Body of pancreas (tissue), 4 donors: ENCODE measurements at places on chromosomes 3 and 15. TPM values are rescaled to one million over a fixed set of nuclear protein-coding genes. Genes with fewer than 3 reads are reported as not detected.

DNA sequence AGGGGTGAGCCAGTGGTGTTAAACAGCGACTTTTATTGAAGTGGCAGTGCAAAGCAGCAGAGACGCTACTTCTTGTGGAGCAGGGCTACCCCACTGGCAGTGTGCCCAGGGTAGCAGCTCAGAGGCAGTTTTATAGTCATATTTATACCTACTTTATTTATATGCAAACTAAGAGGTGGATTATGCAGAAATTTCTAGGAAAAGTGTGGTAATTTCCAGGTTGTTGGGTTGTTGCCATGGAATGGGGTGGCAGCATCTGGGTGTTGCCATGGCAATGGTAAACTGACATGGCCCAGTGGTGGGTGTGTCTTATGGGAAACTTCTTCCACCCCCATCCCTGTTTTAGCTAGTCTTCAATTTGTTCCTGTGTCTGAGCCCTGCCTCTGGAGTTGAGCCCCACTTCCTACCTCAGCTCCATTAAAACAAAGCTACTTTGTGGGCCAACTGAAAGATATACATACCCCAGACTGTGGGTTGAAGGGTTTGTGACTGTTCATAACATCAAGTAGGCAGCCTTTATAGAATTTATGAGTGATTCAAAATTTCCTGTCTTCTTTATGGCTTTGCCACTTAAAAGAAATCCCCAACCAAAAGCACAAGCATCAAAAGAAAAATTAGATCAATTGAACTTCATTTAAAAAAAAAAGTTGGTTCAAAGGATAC is 60.3 kb downstream of the EBLN2 start:
- DNase-seq: no peak

- no peak for DNase-seq
Observed at GRCh38 chr3:112619295-112619694, 21.6 kb downstream of the CCDC80 start.

- no peak for DNase-seq
Observed at GRCh38 chr3:119676020-119676419, 1.2 kb downstream of the COX17 start.

Gene CCR3
- total RNA-seq: not detected

- DNase-seq: no peak
Observed at GRCh38 chr15:59216911-59217310, 10.3 kb downstream of the LDHAL6B start.

- DNase-seq: no peak
Observed at GRCh38 chr3:13085081-13085845, 12.0 kb upstream of the IQSEC1 start.

DNA sequence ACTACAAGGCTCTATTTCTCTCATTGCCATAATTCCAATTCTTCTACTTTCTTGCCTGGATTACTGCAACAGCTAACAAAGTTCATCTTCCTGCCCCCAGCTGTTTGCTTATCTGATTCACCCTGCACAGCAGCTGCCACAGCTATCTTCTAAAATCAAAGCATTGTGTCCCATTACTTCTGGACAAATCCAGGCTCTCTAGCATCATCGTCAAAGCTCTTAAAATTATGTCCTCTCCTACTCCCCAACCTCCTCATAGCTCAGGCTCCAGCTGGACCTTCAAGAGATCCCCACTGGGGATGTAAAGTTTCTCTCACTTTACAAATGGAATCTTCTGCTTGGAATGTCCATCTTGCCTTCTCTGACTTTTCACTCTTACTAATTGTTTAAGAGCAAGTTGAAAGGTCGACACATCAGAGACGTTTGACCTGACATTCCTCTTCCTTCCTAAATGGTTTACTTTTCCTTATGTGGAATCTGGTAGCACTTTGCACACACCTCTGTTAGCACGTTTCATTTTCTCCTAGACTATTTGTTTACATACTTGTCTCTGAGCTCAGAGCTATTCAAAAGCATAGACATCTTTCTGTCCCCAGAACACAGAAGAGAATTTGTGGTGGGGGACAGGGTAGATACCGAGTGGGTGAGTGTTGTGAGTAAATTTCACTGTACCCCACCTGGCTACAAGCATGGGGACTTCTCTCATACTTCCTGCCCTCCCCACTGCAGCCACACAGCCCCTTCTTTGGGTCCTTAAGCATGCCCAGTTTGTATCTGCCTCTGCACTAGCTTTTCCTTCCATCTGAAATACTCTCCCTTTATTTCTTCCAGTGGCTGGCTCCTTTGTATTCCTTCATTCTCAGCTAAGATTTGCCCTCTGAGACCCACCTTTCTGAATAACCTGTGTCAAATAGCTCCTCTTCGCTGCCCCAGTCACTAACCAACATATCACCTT is 77.9 kb downstream of the SERPINI1 start:
- DNase-seq: no peak

DNA sequence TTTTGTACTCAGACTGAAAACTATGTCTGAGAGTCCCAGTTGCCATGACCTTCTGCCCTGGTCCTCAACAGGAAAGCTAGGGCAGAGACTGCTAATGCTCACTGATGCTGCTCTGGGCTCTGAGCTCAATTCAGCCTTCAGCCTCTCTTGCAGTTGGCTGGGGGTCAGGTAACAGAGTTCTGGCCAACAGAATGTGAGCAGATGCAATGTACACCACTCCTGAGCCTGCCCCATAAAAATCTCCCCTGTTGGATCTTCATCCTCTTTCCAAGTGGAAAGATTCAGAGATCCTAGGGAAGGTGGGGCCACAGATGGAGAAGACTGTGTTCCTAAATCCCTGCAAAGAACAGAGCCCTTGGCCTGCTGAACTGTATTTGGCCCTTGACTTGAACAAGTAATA is 87.8 kb downstream of the PDZRN3 start:
- DNase-seq: no peak

Gene EOMES
- total RNA-seq: not detected

GRCh38 chr15:31387092-31387478 is 60.5 kb downstream of the KLF13 start:
- DNase-seq: no peak

GRCh38 chr3:132788301-132788671 is 66.1 kb upstream of the NPHP3 start:
- DNase-seq: peak; percentile 17

DNA sequence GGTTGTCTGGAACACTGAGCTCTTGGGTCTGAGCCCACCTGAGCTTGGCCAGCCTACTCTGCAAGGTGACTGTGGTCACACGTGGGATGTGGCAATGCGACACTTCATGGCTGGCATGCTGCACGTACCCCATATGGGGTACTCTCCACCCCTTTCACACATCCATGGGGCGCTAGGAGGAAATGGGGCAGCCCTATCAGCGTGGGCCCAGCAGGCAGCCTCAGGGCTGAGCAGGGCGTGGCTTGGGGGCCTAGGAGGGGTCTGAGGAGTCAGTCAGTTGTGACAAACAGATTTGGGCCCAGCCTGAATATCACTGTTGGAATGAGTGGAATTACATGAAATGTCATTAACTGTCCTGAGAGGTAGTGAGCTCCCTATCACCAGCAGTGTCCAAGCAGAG is 82.3 kb upstream of the LINGO1 start:
- no peak for DNase-seq

DNA sequence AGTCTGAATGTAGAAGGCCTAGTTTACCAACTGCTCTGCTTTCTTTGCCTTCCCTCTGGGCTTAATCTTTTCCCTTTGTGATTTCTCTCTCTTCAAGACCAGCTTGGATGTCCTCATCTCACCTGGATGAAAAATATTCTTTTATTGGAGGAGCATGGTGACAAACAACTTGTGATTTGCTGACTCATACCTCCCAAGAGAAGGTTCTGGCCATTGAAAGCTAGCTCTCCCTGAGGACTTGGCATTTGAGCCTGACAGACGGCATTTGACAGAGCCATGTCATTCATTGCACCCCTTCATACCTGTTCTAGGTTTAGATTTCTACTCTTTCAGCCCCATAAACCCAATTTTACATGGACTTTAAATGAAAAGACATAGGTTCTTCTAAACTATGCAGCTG is 33.3 kb downstream of the ATG7 start:
- DNase-seq: no peak

Gene TRIM71
- total RNA-seq: not detected
